ENCODE measurements at places on chromosomes 7 and 10.

GRCh38 chr10:61752111-61753011, 89.6 kb downstream of the CABCOCO1 start:
- no peak for DNase-seq

DNA sequence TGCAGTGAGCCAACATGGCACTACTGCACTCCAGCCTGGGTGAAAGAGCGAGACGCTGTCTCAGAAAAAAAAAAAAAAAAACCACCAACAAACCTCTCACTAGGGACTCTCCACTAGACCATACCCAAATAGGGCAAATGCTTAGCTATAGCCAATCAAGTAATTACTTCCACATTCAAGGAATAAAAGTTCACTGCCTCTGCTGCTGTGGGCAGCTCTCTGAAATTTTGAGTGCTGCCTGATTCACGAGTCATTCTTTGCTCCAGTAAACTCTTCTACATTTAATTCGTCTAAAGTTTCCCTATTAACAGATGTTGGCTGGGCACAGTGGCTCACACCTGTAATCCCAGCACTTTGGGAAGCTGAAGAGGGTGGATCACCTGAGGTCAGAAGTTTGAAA, 4.7 kb upstream of the NRBF2 start:
- no peak for DNase-seq

DNA sequence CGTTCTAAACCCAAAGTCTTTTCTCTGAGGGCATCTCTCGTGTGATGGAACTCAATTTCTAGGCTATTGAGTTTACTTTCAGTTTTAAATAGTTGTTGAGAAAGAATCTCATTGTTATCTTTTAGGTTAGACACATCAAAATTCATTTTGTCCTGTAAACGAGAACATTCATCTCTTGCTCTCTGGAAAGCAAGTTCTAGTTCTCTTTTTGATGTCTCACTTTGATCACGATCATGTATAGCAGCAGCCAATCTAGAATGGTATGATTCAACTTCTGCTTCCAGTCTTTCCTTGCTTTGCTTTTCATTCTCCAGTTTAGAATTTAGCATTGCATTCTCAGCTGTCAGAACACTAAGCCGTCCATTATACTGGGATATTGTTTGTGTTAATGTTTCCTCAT, 65.1 kb downstream of the ANKRD26 start:
- no peak for DNase-seq

DNA sequence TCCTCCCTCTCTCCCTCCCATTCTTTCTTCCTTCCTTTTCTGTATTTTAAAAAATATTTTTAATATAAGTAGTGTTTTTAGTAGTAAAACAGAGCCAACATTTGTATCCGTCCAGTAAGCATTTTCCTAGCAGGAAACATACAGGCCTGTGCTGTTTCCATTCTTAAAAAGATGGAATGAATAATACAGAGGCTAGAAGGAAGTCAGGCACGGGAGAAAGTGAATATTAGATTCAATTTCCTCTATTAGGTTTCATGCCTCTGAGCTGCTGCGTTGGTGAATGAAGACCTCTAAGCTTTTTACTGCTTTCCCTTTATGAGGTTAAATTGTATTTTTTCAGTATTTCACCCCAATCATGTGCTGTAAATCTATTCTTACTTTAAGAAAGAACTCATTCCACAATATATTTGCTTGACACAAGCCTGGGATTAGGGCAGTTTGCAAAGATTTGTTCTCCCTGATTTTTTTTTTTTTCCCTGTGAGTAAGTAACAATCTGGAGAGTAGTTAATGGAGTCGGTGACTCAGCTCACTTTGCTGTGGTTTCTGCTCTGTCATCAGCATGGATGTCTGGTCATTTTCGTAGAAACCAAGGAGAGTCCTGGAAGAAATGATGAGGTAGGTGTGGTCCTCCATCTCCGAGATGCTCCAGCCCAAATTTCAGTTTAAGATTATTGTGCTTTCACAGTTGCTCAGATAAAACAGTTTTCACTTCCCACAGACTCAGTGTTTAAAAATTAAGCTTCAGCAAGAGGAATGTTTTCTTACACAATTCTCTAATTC, 76.1 kb upstream of the PITRM1 start:
- DNase-seq: peak; percentile 19

- DNase-seq: no peak
Measured at GRCh38 chr7:156155988-156156733, 343.9 kb upstream of the SHH start.

DNA sequence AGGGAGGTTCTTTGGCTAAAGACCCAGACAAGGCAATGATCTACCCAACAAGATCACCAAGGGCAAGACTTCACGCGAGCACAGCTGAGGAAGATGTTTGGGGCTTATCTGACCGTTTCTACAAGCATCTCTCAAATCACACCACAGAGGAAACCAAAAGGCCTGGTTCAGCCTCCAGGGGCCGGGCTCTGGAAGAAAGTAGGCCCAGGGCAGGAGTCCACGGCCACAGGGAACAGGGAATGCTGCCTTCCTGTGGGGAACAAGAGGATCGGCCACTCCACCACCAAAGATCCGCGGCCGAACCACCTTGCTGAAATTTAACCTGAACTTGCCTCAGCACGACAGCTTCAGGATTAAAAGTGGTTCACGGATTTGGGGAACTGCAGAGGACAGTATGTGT, 332.5 kb downstream of the PTPRN2 start:
- no peak for DNase-seq

- DNase-seq: no peak
Measured at GRCh38 chr10:71127104-71127503, 85.3 kb upstream of the UNC5B start.

DNA sequence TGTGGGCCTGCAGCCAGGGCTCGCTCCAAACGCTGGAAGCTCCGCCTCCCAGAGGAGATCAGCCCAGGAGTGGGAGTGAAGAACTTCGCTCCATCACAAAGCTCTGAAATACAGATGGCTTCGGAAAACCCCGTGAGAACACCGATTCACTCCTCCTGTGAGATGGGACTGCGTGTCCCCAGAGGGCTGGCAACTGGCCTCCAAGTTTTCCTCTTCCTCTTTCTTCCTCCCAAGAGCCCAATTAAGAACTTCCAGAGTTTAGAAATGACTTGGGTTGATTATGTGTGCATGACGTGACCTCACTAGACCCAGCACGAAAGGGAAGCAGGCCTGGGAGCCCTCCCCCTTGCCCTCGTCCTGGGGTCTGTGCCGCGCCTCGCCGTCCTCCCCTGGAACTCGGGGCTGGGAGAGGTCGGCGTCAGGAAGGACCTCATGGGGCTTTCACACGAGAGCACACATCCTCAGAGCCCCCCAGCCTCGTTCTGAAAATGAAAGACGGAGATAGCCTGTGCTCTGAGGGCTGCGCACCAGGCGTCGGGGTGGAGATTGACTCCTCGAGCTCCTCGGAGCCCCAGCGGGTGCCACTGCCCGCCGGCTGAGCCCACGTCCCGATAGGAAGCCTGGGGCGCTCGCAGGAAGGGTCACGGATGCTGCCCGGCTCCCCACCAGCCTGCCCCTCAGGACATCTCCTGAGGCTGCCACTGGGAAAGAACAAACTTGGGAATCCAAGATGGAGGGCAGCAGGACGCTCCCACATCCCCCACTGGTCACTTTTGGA, 37.8 kb downstream of the PTPRN2 start:
- no peak for DNase-seq

DNA sequence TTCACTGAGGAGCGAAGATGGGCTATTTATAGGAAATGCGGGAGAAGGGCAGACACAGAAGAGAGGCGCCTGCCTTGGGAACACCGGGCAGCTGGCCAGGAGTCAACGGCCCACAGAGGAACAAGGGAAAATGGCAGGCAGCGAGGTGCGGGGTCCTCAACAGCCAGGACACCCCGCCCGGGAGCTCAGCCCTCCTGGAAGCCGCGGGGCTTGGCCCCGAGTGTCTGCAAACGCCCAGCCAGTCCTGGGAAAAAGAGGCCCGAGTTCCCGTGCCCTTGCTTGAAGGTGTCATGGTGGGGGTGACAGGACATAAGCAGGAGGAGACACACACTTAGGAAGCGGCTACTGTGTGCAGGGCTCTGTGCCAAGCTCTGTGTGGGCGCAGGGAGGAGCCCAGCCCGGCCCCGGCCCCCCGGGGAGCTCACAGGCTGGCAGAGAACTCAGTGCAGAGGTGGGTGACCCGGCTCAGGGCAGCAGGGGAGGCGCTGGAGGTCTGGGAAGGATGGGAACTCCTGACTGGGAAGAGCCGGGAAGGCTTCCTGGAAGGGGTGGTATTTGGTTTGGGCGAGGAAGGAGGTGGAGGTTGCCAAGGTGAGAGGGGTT, 79.9 kb downstream of the ELFN1 start:
- DNase-seq: no peak

DNA sequence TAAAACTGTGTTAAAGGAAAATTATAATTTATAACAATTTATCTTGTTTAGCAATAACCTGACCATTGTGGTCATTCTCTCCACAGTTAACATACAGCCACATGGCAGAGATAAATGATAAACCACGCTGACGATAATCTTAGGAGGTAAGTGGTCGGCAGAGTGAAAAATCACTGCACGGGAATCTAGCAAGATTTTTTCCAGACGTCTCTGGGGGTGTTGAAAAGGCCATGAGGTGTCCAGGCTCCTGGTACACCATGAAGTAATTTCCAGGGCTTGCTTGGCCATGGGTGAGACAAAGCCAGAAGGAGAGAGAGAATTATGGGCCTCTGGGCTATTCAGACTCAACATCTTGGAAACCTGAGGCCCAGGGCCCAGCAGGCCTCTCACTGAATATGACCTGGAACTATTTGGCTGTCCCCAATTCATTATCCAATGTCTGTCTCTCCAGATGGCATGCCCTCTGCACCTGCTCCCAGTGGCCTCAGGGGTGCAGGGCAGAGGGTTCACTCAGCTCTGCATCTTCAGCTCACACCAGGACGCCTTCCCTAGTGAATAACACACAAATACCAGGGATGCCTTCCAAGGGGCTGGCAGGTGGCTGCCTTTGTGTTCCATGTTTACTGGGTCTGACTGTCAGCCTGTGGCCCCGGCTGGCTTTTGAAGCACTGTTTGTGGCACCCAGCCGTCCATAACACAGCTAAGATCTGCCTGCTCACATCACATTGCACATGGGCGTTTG, 590.4 kb upstream of the PFKP start:
- DNase-seq: no peak

DNA sequence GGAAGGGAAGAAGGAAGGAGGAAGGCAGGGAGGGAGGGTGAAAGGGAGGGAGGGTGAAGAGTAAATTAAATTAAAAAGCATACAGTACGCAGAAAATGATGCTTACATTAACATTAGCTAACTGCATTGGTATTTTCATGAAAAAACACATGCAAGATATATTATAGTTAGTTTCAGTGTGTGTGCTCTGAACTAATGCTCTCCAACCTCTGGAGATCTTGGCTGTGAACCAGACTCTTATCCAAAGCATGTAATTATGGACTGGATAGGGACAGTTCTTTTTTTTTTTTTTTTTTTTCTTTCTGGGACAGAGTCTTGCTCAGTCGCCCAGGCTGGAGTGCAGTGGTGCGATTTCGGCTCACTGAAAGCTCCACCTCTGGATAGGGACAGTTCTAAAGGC, 357.0 kb downstream of the FRMD4A start:
- no peak for DNase-seq

DNA sequence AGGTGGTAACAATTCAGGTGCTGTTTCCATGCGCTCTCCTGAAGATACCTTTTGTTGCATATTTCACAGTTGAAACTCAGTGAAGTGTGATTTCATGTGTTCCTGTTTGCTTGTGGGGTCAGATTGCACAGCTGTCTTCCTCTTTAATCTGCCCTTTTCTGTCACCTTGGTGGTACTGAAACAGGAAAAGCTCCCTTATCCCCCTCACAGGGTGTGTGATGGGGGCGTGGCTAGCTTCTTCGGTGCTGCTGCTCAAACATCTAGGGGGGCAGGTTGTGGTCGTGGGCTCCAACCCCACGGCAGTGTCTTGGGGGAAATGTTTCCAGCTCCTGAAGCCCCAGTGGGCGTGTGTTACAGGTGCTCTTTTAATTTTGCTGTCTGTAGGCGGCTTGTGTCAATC, 107.4 kb upstream of the KLF14 start:
- no peak for DNase-seq

- DNase-seq: no peak
Measured at GRCh38 chr7:157276091-157276561, 60.7 kb upstream of the DNAJB6 start.

GRCh38 chr10:131943021-131943814, 38.5 kb downstream of the BNIP3 start:
- DNase-seq: no peak

GRCh38 chr7:11054033-11054432, 80.4 kb downstream of the PHF14 start:
- no peak for DNase-seq

GRCh38 chr7:110587294-110587693, 503.6 kb upstream of the LRRN3 start:
- no peak for DNase-seq

DNA sequence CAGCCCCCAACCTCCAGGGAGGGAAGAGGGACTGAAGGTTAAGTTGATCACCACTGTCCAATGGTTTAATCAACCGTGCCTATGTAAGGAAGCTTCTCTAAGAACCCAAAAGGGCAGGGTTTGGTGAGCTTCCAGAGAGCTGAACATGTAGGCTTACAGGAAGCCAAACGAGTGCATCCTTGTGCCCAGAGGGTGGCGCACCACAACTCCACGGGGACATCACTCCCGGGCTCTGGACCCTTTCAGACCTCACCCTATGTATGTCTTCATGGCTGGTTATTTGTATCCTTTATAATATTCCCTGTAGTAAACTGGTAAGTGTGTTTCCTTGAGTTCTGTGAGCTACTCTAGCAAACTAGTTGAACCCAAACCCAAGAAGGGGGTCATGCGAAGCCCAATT, 11.5 kb upstream of the NFKB2 start:
- peak; percentile 5 for DNase-seq

DNA sequence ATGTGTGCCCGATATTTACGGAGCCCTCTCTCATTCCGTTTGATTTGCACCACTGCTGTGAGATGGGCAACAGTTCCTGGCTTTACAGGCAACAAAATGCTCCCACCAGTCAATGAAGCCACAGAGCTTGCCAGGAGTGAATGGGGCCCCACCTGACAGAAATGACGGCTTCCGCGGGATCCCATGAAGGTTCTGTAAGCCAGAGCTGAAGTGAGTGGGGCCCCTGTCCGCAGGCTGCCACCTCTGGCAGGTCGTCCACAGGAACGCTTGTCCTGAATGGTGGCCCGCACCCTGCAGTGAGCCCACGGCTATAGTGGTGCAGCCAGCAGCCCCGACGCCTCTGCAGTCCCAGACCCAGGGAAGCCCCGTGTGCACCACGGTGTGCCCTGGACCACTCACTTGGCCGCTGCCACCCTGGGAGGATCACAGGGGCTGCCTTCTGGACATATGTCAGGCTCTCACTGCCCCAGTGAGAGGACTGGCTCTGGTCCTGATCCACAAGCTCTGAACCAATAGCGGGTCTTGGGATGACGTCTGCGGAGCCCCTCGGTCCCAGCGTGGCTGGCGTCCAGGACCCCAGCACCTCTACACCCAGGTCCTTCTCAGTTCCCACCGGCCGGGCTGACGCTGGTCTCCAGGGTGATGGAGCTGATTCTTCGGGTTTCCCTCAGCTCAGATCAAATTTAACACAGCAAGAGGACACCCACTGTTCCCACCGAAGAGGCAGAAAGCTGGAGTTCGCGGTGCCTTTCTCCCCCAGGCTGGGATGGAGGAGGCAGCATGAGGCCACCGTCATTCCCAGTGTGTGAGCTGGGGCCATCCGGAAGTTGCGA, 511.9 kb downstream of the DNAJB6 start:
- no peak for DNase-seq
